ENCODE measurements at places on chromosomes 7 and 10.

DNA sequence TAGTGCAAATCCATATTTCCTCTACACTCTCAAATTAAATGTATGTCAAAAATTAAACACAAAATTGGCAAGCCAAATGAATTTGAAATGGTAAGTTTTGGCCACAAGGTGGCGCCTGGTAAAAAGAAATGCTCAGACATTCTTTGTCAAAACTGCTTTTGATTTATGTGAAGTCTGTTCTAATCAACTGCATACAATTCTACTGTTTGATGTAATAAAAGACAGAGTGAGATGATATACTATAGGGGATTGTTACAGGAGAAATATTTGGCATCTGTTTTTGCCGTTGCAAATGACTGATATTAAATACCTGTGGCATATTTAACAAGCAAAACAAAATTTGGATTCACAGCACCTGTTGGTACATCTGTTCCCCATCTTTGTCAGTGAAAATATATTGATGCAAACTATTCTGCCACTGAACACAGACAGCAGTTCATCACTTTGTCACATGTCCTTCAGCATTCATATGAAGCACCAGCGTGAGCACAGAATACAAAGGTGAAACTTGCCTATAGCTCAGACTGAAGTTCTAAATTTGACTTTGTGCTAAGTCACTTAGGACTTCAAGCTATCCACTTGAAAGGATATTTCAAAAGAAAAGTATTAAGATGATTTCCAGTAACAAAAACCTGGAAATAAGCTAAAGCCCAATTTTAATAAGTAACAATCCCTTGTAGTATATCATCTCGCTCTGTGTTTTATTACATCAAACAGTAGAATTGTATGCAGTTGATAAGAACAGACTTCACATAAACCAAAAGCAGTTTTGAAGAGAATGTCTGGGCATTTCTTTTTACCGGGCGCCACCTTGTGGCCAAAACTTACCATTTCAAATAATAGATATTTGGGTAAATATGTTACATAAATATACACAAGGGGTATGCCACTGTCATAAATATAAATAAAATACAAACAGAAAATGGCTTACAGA, 10.2 kb upstream of the CH25H start:
- peak; percentile 48 for DNase-seq

DNA sequence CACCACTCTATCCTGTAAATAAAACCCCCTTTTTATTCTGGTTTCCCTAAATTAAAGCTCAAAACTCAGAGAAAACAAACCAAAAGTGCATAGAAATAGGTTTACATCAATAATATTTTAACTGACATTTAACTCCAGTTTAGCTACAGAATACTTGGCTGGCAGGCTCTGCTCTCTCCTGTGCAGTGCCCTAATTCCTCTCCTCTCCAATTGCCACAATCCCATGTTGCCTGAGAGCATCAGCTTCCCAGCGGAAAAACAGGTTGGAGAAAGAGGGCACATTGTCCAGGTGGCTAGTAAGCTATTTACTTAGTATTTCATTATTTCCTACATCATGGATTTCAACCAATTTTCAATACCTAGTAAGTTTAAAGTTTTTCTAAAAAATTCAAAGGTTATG, 8.7 kb downstream of the SEMA3E start:
- DNase-seq, result no peak

DNA sequence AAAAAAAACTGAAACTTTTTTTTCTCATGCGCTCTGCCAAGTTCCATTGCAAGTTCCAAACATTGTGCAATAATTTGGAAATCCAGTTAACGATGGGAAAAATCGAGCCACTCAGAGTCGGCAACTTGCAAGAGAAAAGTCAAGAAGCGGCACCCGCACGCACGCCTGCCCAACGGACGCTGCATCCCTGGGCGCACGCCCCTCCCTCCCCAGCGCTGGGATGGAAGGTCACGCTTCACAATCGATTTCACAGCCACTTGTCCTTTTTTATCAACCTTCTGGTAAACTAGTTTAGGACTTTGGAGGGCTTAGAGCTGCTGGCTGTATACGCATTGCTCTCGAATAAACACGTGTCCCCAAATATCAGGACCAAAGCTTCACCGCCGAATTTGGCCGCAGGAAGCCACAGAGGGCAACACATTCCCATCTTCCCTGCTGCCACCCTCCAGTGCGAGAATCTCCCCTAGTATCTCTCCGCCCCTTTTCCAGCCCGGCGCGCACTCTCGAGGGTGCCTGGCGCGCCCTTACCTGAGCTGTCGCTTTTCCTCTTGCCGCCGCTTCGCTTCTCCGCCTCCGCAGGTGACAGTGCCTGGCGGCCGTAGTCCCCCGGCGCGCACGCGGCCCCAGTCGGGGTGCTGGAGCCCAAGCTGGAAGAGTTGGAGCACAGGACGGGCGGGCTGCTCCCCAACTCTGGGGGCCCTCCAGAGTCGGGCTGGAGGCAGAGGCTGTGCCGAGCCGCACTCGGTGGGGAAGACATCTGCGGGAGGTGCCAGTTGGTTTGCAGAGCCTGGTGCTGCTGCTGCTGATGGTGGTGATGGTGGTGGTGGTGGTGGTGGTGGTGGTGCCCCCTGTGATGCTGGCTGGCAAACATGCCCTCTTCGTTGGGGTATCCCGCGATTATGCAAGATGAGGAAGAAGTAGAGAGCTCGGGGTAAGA, 857 bp downstream of the MEOX2 start:
- peak; percentile 39 for DNase-seq

- peak; percentile 32 for DNase-seq
These were observed 75.2 kb downstream of the DNAJB6 start for GRCh38 chr7:157412021-157412443.

DNA sequence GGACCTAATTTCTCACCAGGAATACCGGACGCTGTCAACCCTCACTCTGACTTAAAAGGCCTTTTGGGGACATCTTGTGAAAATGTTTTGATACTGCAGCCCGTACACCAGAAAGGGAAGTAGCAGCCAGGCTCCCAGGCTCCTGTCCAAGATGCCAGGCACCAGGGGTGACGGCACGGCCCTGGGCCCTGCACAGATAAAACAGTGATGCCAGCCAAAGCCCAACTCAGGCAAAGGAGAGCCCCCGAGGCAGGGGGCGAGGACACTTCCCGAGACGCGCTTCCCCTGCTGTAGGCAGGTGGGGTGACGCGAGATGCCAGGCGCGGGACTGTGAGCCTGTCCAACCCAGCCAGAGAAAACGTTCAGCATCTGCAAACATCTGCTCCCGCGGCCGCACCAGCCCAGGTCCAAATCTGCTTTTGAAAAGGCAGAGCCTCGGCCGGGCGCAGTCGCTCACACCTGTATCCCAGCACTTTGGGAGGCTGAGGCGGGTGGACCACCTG, 15.7 kb downstream of the ZFAND2A start:
- peak; percentile 15 for DNase-seq

GRCh38 chr10:30804478-30805055, 175.0 kb upstream of the LYZL2 start:
- no peak for DNase-seq

DNA sequence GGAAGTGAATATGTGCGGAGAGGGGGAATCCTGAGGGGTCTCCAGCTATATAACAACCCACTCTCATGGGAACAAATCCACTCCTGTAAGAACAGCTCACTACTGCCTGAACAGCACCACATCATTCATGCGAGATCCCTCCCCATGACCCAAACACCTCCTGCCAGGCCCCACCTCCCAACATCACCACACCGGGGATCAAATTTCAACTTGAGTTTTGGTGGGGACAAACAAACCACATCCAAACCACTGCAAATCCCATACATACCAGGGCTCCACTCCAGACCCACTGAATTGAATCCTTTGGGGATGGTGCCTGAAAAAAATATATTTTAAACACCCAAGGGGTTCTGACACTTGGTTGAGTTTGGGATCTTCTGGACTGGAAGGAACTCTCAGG, 181.5 kb upstream of the PLXNA4 start:
- peak; percentile 58 for DNase-seq

DNA sequence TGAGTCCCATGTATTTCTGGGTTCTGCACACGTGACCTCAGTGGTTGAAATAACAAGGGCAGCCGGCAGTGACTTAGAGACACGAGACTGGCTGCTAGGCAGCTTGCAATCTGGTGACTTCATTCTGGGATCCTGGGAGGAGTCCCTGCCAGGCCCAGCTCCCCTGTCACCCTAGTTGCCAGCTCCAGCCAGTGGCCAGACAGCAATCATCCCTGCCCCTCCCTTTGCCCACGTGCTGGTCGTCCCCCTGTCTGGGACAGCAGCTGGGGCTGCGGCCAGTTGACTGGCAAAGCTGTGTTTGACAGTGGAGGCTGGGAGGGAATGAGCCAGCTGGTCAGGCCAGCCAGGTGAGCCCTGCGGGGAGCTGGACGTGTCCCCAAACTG, 30.0 kb downstream of the ADGRA1 start:
- DNase-seq, result no peak

- no peak for DNase-seq
These were observed 61.0 kb downstream of the MET start for GRCh38 chr7:116732788-116733694.

- no peak for DNase-seq
These were observed 1.1 kb downstream of the GRB10 start for GRCh38 chr7:50781381-50782293.

DNA sequence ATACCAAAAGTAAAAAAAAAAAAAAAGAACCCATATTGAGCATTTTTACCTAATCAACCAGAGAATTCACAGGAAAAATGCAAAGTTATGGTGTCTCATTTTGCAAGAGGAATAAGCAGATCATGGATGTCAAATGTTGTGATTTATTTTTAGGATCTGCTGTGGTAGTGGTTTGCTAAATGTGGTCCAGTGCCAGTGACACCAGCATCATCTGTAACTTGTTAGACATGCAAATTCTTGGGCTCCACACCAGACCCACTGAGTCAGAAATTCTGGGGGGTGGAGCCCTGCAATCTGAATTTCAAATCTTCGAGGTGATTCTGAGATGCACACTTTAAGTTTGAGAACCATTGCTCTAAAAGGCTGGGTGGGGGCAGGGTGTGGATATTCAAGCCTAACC, 30.1 kb upstream of the ZEB1 start:
- DNase-seq, result no peak

GRCh38 chr7:73647725-73648592, 19.7 kb upstream of the VPS37D start:
- DNase-seq, result no peak

DNA sequence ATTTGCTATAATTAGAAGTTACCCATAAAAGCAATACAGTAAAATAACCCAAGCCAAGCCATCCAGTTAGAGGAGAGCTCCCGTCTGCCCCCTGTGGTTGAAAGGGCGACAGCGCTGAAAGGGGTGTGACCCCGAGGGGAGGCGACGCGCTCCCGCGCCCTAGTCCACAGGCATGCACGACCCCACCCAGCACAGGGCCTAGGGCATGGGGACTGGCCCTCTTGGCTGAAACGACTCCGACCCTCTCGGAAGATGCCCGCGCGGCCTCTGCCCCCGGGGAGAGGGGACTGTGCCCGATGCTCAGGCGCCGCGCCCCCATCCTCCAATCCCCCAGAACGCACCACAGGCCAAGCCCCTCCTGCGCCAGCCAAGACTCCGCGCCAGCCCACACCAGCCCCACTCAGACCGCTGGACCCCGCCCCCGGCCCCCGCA, 64.0 kb downstream of the CSGALNACT2 start:
- no peak for DNase-seq

DNA sequence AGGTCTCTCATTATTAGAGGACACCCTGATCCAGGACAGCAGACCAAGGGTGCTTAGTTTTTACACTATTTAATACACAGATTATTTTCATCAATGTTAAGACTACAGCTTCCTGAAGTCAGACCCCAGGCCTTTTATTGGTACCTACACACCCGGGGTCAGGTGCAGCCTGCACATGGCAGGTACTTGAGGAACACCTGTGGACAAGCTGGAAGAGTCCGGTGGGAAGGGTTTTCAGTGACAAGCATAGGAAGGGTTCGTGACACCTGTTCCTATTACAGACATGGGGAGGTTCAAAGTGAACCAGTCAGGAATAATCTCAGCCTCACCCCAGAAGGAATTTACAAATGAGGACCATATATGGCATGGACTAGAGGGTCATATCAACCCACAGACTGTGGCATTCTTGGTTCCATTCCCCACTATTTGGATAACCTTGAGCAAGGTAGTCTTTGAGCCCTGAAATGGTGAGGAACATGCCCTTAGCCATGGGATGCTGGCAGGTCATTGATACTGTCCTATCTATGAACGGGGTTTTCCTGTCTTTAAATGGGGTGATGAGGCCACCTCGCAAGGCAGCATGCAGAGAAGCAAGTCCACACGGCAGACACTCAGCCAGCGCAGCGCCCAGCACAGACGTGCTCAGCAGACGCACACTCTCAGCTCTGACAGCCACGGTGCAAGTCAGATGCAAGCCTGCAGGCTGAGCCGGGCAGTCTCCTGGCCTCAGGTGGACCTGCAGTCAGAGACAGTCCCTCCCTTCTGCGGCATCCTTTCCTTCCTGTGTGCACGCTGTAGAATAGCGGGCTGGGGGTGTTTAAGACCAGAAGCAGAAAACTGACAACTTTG, 624.9 kb downstream of the PTPRN2 start:
- no peak for DNase-seq

- DNase-seq, result no peak
These were observed 49.6 kb upstream of the CHST15 start for GRCh38 chr10:124142960-124143359.

DNA sequence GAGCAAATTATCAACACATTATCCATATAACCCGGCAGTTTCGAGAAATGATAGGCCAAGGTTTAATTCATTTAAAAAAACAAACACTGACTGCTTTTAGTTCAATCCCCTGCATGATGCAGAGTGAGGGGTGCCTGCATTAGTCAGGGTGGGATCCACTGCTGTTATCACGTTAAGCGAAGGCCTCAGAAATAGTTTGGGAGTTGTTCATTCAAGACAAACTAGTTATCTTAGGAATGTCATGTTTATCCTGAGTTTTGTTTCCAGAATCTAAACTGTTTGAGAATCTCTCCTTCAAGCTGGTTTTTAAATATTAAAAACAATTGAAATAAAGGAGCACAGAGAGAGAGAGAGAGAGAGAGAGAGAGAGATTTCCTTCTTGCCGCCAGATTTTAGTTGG, 36.6 kb upstream of the PFKP start:
- DNase-seq, result no peak

DNA sequence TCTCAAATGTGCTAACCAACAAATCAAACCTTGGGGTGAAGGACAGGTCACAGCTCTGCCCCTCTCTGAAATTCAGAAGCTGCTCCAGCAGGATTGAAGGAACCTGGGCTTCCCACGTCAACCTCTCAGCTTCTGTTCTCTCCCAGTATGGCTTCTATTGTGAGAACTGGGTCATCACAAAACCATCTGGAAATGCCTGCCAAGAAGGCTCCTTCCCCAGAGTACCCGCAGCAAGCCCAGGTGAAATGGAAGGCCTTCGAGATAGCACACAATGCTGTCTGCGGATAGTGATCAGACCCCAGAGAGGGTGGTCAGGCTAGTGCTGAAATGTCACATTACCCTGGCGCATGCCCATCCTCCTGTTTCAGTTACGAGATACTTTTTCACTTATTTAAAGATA, 16.4 kb upstream of the PROSER2 start:
- DNase-seq, result no peak

GRCh38 chr10:28872587-28873165, 195.4 kb downstream of the BAMBI start:
- DNase-seq, result no peak

DNA sequence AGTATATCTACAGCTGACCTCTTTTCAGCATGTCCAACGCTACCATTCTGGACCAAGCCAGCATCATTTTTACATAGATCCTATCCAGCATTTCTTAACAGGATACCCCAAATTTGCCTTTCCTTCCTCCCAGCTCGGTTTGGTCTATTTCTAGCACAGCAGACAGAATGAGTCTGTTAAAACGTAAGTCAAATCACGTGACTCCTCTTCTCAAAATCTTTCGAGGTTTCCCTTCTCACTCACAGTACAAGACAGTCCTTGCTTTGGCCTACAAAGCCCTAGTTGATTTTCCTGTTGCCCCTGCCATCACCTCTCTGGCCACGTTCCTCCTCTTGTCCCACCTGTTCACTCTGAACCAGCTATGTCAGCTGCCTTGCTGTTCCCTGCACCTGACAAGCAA, 711.7 kb downstream of the SORCS3 start:
- no peak for DNase-seq

Data from astrocyte of the cerebellum (primary cell).